Activated T-cell treated with anti-CD3 and anti-CD28 coated beads for 24 hours (primary cell): ENCODE measurements at places on chromosomes 13 and 19.

- DNase-seq, result no peak
Observed at GRCh38 chr13:111503905-111504695, 183.7 kb downstream of the TEX29 start.

- DNase-seq, result peak; percentile 74
Observed at GRCh38 chr19:19488875-19489690, 26.3 kb downstream of the TSSK6 start.

DNA sequence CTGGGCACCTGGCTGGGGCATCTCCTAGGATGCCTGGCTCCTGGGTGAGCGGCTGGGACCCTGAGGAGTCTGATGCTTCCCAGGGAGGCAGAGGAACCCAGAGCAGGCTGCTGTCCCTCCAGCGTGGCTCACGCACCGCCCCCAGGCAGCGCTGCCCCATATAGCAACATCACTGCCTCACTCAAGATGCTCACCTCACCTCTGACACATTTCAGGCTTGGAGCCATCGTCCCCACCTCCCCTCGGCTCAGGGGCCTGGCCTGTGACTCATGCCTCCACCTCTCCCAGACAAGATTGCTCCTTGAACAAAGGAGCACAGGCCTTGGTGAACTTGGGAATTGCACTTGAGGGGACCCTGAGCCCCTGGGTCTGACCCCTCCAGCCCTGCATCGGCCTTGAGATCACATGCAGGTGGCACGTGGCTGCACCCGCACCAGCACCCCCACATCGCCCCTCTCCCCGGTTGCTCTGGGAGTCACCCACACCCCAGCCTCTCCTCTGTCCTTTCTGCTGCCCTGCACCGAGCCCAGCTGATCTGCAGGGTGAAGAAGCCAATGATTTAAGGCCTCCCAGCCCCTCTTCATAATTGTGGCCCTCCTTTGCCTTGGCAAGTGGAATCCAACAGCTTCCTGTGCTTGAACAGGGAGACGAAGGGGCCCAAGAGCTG, 11.2 kb downstream of the CEBPA start:
- DNase-seq, result no peak

DNA sequence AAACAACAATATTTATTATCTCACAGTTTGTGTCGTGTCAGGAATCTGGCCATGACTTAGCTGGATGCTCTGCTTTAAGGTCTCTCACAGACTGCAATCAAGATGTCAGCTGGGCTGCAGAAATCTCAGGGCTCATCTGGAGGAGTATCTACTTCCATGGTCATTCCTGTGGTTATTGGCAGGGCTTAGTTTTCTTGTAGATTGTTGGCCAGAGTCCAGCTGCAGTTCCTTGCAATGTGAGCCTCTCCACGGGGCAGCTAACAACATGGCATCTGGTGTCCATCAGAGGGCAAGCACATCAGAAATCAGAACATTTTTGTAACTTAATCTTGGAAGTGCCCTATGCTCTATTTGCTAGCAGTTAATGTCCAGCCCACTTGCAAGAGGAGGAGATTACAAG, 45.7 kb upstream of the TDRD3 start:
- DNase-seq, result no peak

- DNase-seq, result no peak
Observed at GRCh38 chr13:21901811-21902708, 231.2 kb downstream of the FGF9 start.

DNA sequence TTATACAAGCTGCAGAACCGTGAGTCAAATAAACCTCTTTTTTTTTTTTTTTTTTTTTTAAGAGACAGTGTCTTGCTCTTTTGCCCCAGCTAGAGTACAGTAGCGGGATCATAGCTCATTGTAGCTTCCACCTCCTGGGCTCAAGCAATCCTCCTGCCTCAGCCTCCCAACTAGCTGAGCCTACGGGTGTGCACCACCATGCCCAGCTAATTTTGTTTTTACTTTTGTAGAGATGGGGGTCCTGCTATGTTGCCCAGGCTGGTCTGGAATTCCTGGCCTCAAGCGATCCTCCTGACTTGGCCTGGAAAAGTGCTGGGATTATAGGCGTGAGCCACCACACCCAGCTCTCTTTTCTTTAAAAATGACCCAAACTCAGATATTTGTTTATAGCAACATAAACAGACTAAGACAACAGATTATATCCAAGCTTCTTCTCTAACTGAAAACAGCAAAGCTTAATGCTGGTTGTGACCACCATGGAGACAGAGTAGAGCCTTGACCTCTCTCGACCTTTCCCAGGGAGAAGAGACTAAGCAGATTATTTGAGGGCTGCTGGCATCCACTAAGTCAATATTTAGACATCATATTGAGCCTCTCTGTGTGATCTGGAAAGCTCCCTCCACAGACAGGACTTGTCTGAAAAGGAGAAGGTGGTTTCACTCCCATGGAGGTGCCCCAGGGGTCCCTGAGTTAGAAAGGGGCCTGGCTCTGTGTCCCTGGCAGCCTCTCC, 150.0 kb downstream of the KCTD15 start:
- DNase-seq, result no peak
